Stimulated activated CD4-positive, alpha-beta T cell treated with anti-CD3 and anti-CD28 coated beads, TNF-alpha, amount 100 ng/mL, for 24 hours (primary cell): ENCODE measurements at places on chromosomes 13 and 19.

- no peak for DNase-seq
These were observed 21.2 kb downstream of the LNX2 start for GRCh38 chr13:27599096-27599495.

- no peak for DNase-seq
These were observed 2345.2 kb downstream of the PCDH9 start for GRCh38 chr13:64884976-64885375.

- no peak for DNase-seq
These were observed 968 bp downstream of the UBE2M start for GRCh38 chr19:58557221-58558065.

DNA sequence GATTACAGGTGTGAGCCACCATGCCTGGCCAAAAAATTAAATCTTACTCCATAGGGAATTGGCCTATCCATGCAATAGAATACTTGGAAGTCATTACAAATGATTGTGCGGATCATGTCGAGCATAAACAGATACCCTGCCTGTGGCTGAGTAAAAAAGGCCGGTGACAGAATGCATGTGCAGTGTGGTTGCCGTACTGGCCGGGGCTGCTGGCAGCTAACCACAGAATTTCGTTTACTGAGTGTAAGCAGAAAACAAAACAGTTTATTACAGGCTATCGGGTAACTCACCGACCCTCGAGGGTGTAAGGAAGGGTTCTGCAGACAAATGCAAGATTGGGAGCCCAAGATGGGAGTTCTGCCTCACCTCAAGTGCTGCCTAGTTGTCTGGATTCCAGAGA lies 127.7 kb downstream of the ZIC5 start:
- DNase-seq, result no peak

DNA sequence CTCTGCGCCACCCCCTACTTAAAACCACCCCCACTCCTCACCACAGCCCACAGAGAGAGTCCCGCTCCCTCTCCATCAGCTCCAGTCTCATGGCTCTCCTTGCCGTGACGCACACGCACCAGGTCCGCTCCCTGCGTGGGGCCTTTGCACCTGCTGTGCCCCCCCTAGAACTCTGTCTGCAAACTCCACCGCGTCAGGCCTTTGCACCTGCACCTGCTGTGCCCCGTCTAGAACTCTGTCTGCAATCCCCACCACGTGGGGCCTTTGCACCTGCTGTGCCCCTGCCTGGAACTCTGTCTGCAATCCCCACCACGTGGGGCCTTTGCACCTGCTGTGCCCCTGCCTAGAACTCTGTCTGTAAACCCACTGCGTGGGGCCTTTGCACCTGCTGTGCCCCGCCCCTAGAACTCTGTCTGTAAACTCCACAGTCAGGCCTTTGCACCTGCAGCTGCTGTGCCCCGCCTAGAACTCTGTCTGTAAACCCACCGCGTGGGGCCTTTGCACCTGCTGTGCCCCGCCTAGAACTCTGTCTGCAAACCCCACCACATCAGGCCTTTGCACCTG lies 4.2 kb downstream of the SHC2 start:
- DNase-seq, result no peak

- DNase-seq, result no peak
These were observed 73.2 kb upstream of the MLNR start for GRCh38 chr13:49146950-49147355.

DNA sequence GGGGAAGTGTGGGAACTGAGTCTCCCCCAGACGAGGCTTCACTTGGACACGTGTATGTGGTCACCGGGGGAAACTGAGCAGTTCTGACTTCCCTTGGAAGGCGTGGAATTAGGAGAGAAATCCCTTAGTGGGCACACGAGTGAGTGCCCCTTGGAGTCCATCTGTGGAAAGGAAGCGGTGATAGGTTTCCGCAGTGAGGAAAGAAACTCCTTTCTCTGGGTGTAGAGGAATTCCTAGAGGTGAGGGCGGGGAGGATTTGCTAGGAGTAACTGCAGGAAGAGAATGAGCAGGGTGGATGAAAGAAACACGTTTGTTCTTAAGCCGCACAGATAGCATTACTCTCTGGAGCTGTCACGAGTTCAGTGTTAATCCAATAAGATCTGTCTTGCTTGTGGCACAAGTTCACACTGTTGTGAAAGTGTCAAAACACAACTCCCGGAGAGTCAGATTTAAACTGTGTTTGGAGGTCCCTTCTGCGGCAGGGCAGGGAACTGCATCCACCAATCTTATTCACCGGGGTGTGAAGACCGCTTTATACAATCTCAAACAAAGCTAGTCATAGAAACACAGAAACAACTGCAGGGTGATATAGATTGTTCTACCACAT lies 1.2 kb downstream of the KL start:
- peak; percentile 35 for DNase-seq

DNA sequence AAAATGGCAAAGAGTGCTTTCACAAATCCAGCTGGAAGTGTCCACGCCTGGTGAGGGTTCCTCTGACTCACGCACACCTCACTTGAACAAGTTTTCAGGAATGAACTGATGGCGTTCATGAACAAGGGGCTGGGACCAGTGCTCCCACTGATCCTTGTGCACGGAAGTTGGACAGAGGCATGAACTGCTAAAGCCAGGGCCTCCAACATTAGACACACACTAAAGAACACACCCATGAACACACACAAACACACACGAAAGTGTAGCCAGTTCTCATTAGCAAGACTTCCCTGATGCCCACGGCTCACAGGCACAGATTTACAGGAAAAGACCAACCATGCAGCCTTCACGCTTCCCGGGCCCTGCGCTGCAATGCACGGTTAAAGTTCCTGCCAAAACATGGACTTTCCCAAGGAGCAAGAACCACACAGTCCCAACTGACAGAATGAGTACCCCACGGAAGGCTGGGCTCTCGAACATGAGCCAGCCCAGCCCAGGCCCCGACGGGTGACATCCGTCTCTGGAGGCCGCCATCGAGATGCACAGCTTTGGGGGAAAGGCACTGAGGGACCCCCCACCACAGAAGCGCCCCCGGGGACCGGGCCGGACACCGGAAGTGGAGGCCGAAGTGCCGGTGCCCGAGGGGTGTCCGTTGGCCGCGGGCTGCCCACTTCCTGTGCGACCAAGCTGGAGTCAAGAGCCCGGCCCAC lies 808 bp downstream of the DNMT1 start:
- peak; percentile 13 for DNase-seq

DNA sequence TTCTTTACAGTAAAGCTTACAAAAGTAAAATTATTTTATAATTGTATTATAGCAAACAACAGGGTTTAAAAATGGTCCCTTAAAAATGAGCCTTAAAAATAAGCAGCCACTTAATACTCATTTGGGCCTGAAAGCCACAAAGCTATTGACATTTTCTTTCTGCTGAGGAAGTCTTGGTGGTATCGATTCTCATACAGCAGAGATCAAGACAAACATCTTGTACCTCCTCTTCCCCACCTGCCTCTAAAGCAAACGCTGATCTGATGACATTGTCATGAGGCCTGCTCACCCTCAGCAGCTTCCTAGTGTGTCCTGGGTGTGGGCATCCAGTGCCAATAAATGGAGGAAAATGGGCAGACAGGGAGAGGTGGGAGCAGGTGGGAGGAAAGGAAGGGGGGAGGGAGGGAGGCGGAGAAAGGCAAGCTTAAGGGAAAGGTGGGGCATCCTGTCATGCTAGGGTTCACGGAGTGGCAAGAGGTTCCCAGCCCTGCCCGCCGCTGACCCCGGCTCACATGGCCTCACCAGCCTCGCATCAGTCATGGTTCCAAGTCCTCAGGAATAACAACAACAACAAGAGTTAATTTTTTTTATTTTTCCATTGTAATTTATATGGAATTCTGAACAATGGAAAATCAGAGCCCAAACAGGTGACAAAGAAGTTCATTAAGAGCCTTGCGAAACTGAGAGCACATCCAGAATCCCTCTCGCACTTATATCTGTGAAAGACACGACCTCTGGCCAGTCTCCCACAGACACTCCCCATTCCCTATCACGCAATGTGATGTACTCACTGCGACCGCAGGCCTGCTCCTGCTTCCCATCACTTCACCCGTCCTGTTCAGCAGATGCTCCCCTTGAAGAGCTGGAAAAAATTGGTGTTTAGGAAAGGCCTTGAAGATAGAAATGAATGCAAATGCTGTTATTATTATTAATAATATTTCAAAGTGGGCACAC lies 15.1 kb upstream of the ATP11A start:
- no peak for DNase-seq

DNA sequence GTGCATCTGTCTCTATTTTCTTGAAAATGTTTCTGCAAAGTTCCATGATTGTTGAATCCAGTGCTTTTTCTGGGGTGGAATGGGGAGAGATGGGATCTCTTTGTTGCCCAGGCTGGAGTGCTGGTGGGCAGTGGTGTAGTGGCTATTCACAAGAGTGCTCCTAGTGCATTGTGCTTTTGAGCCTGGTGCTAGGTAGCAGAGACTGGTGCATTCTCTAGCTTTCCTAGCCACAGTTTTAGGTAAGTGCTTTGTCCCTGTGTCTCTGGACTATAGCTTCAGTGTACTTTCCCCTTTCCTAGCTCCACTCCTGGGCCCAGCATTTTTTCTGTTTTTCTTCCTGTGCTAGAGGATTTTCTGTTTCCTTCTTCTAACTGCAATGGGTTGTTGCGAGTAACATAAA lies 825.6 kb downstream of the SLITRK6 start:
- no peak for DNase-seq

- DNase-seq, result no peak
These were observed 45.1 kb downstream of the DCLK1 start for GRCh38 chr13:36086117-36086516.

GRCh38 chr13:110265341-110265681 lies 41.6 kb downstream of the COL4A1 start:
- no peak for DNase-seq

GRCh38 chr13:98828614-98829013 lies 76.1 kb upstream of the SLC15A1 start:
- DNase-seq, result no peak

GRCh38 chr19:2724148-2724557 lies 3.0 kb upstream of the DIRAS1 start:
- DNase-seq, result no peak

DNA sequence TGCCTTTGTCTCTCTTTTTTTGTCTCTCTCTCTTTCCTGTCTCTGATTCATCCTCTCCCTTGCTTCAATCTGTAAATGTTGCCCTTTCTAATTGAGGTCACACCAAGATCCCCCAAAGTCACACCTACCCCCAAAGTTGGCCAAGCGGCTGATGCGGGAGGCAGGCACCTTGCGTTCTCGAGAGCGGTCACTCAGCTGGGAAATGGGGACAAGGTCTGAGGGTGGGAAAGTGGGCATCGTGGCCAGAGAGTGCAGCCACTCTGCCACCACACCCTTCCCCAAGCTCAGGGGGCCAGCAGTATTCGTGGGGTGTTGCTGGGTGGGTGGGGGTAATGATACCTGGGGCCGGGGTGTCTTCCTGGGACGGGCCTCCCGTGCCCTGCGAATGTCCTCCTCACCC lies 2.7 kb downstream of the COQ8B start:
- no peak for DNase-seq

GRCh38 chr13:48600374-48601364 lies 53.1 kb upstream of the CYSLTR2 start:
- DNase-seq, result no peak

GRCh38 chr19:3821156-3821555 lies 35.0 kb upstream of the MATK start:
- no peak for DNase-seq

DNA sequence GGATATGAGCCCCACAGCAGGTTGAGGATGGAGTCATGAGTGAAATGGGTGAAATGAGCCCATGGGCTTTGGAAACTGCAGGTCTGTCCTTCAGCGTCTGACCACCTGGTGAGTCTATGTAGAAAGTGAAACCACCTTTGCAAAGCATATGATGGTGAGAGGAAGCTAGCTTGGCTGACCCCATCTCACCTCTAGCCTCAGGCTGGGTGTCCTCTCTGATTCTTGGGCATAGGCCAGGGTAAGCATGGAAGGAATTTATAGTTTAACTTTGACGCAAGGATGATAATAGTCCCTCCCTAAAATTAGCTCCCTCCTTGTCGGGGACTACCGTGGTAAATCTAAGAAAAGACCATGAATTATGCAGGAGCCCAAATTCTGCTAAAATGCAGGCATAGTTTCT lies 16.8 kb upstream of the PSG9 start:
- no peak for DNase-seq

- DNase-seq, result no peak
These were observed 1.8 kb downstream of the CDX2 start for GRCh38 chr13:27967203-27967735.

DNA sequence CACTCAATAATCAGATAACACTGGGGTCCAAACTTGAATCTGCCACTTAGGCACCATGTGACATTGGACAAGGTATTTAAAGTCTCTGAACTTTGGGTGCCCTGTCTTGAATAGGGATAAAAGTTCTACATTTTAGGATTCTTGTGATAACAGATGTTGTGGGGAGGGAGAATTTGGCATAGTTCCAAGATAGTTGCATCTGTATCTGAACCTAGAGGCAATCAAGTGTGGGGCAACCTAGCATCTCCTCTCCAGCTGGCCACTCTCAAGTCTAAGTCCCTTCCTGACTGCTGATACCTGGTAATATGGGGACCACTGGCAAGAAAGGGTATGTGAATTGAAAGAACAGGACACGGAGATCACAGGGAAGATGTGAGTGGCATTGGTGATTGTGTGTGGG lies 256.1 kb downstream of the FOXO1 start:
- DNase-seq, result no peak

GRCh38 chr13:30846311-30846710 lies 59.8 kb upstream of the MEDAG start:
- no peak for DNase-seq

GRCh38 chr19:55720214-55720746 lies 17.9 kb downstream of the NLRP9 start:
- DNase-seq, result no peak

GRCh38 chr19:2774953-2775555 lies 8.0 kb downstream of the SGTA start:
- no peak for DNase-seq

- no peak for DNase-seq
These were observed 969 bp upstream of the POMP start for GRCh38 chr13:28657784-28658538.
